ENCODE measurements at places on chromosomes 6 and 20. TPM values are rescaled to one million over a fixed set of nuclear protein-coding genes. Genes with fewer than 3 reads are reported as not detected.

The TRIM40 gene
- total RNA-seq = not detected

The PROKR2 gene
- total RNA-seq = not detected

The CCN2 gene
- 0.62 TPM for total RNA-seq

The JAG1 gene
- total RNA-seq = 3.2 TPM

The DEFB112 gene
- total RNA-seq = not detected

The TSPO2 gene
- total RNA-seq = not detected

The ALDH8A1 gene
- 0.66 TPM for total RNA-seq

The C20orf202 gene
- not detected for total RNA-seq

The VSX1 gene
- not detected for total RNA-seq

The TREM1 gene
- total RNA-seq = 0.77 TPM

The DDX27 gene
- 45.4 TPM for total RNA-seq

The VSTM2L gene
- 1.5 TPM for total RNA-seq

The BIRC7 gene
- not detected for total RNA-seq

The PLA2G7 gene
- total RNA-seq = not detected

The STMND1 gene
- not detected for total RNA-seq

The PTGIS gene
- 0.10 TPM for total RNA-seq

The MEP1A gene
- total RNA-seq = not detected

The SLC25A27 gene
- not detected for total RNA-seq

The CNBD2 gene
- 4.7 TPM for total RNA-seq

The NMBR gene
- total RNA-seq = not detected

The SMLR1 gene
- 0.08 TPM for total RNA-seq

The SEMG1 gene
- total RNA-seq = not detected

The PCSK2 gene
- not detected for total RNA-seq

The C20orf96 gene
- 7.4 TPM for total RNA-seq

Measured in GM12878 (cell line).